ENCODE measurements at places on chromosomes 4 and X.

DNA sequence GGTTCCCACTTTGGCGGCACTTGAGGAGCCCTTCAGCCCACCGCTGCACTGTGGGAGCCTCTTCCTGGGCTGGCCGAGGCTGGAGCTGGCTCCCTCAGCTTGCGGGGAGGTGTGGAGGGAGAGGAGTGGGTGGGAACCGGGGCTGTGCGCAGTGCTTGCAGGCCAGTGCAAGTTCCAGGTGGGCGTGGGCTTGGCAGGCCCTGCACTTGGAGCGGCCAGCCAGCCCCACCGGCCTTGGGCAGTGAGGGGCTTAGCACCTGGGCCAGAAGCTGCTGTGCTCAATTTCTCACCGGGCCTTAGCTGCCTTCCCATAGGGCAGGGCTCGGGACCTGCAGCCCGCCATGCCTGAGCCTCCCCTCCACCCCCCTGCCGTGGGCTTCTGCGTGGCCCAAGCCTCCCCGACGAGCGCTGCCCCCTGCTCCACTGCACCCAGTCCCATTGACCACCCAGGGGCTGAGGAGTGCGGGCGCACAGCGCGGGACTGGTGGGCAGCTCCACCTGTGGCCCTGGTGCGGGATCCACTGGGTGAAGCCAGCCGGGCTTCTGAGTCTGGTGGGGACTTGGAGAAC, 474.3 kb downstream of the MID1IP1 start:
- DNase-seq: no peak

DNA sequence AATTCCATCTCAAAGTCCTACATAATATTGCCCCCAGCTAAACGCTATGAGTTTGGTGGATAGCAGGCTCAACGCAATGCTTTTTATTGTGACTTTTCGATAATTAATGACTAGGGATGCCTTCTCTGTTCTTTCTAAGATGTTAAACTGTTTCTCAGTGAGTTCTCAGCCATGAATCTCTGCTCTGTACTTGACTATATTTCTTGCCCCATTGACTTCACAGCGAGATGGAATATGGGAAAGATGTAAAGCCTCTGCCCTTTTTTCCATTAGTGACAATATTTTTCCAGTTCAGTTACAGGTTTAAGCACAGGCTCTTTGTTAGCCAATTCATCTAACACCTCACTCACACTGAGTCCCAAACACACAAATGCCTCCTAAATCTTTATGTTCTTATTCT, 1022.0 kb downstream of the ADGRL3 start:
- DNase-seq: no peak

- no peak for DNase-seq
Observed at GRCh38 chrX:48558271-48558670, 16.0 kb upstream of the RBM3 start.

GRCh38 chr4:10055871-10056270, 34.6 kb upstream of the SLC2A9 start:
- DNase-seq: no peak
